Mucosa of gallbladder (tissue), 1 donor: ENCODE measurements at places on chromosomes 4 and X. TPM values are rescaled to one million over a fixed set of nuclear protein-coding genes. Genes with fewer than 3 reads are reported as not detected.

GRCh38 chr4:2300431-2301224, 38.7 kb upstream of the MXD4 start:
- no peak for DNase-seq

- DNase-seq, result no peak
Measured at GRCh38 chr4:7531640-7531994, 96.9 kb upstream of the PSAPL1 start.

DNA sequence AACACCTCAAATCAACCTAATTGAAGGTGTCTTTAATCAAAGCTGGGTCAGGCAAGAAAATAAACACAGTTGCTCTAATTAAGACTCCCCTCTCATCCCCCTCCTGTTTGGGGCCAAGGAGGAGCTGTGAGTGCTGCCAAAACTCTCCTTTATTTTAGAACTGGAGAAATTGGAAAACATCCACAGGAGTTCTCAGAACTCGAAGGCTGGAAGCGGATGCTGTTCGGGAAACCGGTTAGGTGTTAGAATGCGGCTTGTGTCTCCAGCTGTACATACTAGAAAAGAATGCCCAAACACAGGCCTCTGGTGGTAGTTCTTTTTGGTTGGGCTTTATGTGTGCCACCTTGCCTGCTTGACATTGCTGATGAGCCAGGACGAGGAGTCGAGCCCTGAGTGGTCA, 118.2 kb downstream of the GPR143 start:
- no peak for DNase-seq

GRCh38 chrX:43423876-43424275, 232.2 kb upstream of the MAOA start:
- no peak for DNase-seq

DNA sequence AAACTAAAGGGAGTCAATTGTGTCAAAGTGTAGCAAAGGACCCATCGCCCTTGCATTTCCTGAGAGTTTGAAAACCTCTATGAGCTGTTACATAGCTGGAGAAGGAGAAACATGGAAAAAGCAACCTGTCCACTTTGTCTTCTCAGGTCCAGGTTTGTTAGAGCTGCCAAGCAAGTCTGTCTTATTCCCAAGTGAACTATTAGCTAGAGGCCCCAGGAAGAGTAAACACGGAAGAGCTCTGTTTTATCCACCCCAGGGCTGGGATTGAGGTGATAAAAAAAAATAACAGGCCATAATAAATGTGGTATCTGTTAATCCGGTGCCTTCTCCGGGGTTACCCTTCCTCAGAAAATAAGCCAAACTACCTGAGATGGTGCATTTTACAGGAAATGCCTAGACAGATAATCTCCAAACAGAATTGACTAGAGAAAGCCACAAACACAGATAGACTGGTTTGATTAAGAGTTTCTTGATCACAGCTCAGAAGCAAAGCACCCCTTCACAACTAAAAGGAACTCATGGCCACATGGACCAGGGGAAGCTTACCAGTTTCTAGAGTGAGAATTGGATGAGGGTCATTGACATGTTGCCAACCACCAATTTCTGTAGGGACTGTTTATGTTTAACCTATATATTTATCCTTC, 35.9 kb upstream of the RELL1 start:
- peak; percentile 18 for DNase-seq

DNA sequence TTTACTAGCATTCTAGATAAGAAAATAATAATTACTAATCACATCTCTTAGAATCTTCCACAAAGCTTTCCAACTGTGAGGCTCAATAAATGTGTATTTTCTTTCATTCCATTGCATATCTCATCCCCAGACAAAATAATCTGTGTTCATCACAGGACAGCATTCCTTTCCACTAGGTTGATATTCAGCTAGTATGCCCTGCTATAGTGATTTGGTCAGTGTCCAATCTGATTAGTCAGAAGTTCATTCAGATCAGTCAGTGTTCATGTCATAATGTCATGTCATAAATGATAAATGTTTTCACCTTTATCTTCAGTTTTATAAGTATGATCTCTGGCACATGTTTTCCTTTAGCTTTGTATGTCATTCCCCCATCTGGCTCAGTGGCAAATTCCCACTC, 611.4 kb downstream of the KCTD8 start:
- DNase-seq, result no peak

DNA sequence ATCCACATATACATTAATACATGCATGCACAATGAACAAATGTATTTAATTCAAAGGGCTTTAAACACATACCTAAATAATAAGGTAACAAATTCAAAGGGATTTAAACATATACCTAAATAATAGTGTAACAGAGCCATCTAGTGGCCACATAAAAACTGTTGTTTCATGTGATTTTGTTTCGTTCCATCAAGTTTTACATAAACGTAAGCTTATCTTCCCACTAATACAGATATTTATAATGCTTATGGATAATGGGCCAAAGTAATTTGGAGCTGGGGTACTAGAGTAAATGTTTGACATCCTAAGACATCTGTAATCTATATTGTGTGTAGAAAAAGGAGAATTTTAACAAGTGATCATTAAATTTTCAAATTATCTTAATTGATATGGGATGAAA, 82.3 kb downstream of the PRSS12 start:
- no peak for DNase-seq

DNA sequence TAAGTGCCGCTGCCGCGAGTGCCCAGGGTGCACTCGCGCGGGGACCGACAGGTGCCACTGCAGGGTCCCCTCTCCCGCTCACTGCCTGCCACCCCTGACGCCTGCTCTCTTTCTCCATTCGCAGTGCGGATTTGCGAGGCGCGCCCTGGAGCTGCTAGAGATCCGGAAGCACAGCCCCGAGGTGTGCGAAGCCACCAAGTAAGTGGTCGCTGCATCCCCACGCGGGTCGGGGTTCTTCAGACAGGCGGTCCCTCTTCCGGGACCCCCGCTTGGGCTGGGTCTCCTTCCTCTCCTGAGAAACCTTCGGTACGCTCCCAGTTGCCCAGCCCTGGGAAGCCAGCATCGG, 547 bp downstream of the GUCY1A1 start:
- no peak for DNase-seq

- DNase-seq, result no peak
Measured at GRCh38 chr4:178738026-178738425, 1295.8 kb upstream of the AGA start.

DNA sequence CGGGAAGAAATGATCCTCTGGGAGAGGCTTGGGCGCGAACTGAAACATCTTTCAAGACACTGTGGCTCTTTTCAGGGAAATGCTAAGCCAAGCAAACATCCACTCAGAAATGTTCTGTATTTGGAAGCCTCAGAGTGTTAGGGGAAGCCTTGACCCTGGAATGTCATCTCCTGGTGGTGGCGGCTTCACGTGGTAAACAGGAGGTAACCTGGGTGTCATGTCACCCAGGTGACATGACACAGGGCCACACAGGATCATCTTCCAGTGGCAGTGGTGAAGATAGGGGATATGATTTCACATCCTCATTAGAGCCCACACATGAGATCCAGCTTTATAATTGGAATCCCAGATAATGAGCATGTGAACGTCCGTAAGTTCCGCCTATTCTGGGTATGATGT, 140.0 kb downstream of the TBL1X start:
- DNase-seq, result no peak

GRCh38 chr4:182918791-182919302, 1.7 kb upstream of the DCTD start:
- DNase-seq, result no peak

The FAM47E gene
- total RNA-seq, result 13.8 TPM

The ERAS gene
- total RNA-seq, result not detected

The UGT2B15 gene
- total RNA-seq, result 826 TPM

The PARM1 gene
- 92.3 TPM for total RNA-seq

The TGIF2LX gene
- not detected for total RNA-seq

The ZNF827 gene
- 20.3 TPM for total RNA-seq

The AVPR2 gene
- total RNA-seq, result 1.1 TPM
